Progenitor cell of endocrine pancreas (in vitro differentiated cells): ENCODE measurements at places on chromosomes 2 and 18. TPM values are rescaled to one million over a fixed set of nuclear protein-coding genes. Genes with fewer than 3 reads are reported as not detected.

The HJURP gene
- total RNA-seq, result 22.0 and 23.1 TPM in 2 replicates

The PLA2R1 gene
- total RNA-seq, result 1.3 and 1.7 TPM in 2 replicates

The GNAL gene
- total RNA-seq, result 10.0 and 10.5 TPM in 2 replicates

The SGPP2 gene
- 14.2 and 19.8 TPM in 2 replicates for total RNA-seq

The GEN1 gene
- 21.7 and 22.6 TPM in 2 replicates for total RNA-seq

The DNPEP gene
- 36.0 and 47.0 TPM in 2 replicates for total RNA-seq

The EHD3 gene
- 7.0 and 7.3 TPM in 2 replicates for total RNA-seq

The LPIN1 gene
- 18.3 and 23.5 TPM in 2 replicates for total RNA-seq

The CFC1 gene
- total RNA-seq, result 27.7 and 30.9 TPM in 2 replicates

DNA sequence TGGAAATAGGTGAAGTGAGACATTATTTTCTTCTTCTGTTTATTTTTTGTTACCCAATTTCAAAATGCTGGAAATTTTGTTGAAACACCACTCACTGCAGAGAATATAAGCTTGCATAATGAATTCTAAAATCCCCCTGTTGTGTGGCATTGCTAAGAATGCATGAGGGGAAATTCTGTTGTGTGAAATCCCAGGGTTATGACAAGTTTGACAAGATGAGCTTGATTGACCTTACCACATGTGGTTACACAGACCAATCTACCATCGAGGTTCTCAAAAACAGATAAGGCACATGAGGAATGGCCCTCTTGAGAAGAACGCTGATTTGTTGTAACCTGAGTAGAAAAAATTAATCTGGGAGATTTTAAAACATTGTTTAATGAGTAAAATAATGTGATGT is 261.6 kb upstream of the MMADHC start:
- H3K27ac ChIP-seq, result no peak overlapping the region
- no peak for DNase-seq
- H3K4me1 ChIP-seq, result no peaks in the 10 kb centered on the region
- H3K4me3 ChIP-seq, result no peak overlapping the region

DNA sequence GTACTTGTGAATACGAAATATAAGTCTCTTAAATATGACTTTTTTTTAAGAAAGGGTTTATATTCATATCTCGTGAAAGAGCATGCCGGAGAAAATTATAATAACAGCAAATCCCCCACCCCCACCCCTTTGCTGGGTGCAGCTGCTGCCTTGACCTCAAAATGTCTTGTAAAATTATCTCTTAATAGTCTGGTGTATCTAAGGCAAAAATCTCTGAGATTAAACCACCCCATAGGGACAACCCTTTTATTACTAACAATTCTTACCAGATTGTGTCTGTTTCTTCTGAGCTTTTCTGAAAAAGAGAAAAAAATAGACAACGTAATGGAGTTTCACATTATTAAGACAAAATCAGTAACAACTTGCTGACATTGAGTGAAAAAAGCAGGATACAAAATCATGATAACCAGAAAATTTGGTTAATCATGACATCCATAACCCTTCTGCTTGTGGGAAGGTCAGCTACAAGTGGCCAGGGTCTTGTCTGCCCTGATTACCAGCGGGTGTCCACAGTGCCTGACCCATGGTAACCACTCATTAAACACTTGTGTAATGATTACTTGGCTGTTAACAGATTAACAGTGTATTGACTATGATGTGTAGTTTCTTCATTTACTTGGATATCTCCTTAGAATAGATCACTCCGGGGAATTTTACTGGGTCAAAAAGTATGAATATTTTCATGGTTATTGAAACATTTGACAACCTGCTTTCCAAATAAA is 1.5 kb downstream of the STRADB start:
- H3K4me1 ChIP-seq, result peaks cover 33% of the 10 kb centered on the region
- peak overlapping the region; percentile 84 for H3K4me3 ChIP-seq
- peaks cover 3% of the 10 kb centered on the region for H3K36me3 ChIP-seq
- H3K27ac ChIP-seq, result peak overlapping the region; percentile 97
- no peak for DNase-seq

GRCh38 chr2:151344906-151345305 is 12.5 kb upstream of the TNFAIP6 start:
- DNase-seq, result no peak
- H3K4me1 ChIP-seq, result no peaks in the 10 kb centered on the region
- no peak overlapping the region for H3K27ac ChIP-seq

DNA sequence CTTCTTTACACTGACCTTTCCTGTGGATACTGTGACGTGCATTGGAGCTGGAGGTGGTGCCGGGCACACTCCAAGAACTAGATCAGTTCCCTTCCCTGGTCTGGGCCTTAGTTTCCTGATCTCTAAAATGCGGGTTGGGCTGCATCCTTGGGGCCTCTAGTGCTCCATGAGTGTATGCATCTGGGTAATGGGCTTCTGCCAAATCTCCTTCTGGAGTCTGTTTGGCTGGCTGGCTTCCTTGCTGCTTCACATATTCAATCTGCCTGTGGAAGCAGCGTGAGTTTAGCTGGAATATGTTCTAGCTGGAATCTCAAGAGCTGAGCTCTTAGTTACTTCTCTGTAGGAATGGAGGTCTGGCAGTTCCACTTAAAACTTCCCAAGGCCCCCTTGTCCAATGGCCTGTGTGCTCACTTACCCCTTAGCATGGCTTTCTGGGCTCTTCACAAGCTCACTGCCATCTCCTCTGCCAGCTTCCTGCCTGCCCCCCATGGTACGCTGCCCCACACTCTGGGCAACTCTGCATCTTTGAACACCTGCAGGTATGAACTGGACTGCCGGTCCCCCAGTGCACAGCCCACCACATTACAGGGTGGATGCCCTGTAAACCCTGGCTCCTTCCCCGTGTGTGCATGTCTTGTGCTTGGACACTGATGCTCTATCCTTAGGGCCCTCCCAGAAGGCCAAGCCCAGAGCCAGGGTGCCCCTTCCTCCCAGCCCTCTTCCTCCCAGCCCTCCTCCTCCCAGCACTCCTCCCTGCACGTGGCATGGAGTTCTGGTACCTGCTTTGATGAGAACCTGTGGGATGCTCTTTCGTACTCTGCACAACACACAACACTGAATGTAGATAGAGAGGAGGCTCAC is 103.6 kb upstream of the SMAD2 start:
- H3K4me1 ChIP-seq, result no peaks in the 10 kb centered on the region
- no peak overlapping the region for H3K4me3 ChIP-seq
- no peaks in the 10 kb centered on the region for H3K36me3 ChIP-seq
- DNase-seq, result no peak
- peaks cover 9% of the 10 kb centered on the region for H3K27me3 ChIP-seq

- no peaks in the 10 kb centered on the region for H3K27me3 ChIP-seq
- H3K4me1 ChIP-seq, result peaks cover 3% of the 10 kb centered on the region
- no peak for DNase-seq
Observed at GRCh38 chr18:40984856-40985255, 970.2 kb upstream of the PIK3C3 start.

- H3K36me3 ChIP-seq, result peaks cover 68% of the 10 kb centered on the region
- no peak overlapping the region for H3K27ac ChIP-seq
- H3K27me3 ChIP-seq, result no peaks in the 10 kb centered on the region
- no peaks in the 10 kb centered on the region for H3K4me1 ChIP-seq
Observed at GRCh38 chr2:61114147-61114546, 47.8 kb upstream of the C2orf74 start.

DNA sequence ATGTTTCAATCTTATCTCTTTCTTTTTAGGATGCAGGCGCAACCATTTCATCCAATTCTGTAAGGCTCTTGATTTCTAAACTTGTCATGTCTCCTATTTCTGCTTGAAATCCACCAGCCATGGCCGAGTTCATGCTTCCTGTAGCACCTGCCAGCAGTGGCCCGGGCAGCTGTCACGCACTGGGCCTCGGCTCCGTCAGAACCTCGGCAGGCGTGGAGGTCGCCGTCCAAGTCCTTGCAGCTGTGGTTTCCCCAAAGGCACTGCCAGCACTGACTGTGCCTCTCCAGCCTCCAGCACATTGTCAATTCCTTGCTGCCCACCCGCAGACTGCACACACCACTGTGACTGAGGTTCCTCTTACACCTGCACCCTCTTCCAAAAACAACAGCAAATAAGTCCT is 188.7 kb upstream of the SALL3 start:
- H3K27me3 ChIP-seq, result peaks cover 36% of the 10 kb centered on the region
- no peaks in the 10 kb centered on the region for H3K4me1 ChIP-seq
- H3K27ac ChIP-seq, result no peak overlapping the region
- H3K36me3 ChIP-seq, result no peaks in the 10 kb centered on the region
- no peak for DNase-seq

DNA sequence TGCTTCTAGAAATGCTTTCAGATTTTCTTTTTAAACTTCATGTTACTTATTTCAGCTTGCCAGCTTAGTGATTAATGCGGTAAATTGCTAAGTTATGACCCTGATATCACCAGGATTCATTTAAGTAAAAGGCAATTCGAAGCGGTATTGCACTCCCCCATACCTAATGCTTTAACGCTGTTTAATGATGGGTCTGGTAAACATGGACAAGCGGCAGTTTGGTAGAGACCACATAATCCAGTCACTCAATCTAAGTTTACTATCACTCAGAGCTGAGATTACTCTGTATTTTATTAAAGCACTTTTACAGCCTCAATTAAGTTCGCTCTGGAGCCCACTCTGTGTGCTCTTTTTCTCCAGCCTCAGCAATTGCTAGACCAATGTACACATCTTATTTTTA is 118.2 kb upstream of the SCN7A start:
- no peak for DNase-seq
- no peaks in the 10 kb centered on the region for H3K27me3 ChIP-seq
- no peak overlapping the region for H3K4me3 ChIP-seq
- peak overlapping the region; percentile 13 for H3K27ac ChIP-seq
- peaks cover 21% of the 10 kb centered on the region for H3K36me3 ChIP-seq
- H3K4me1 ChIP-seq, result peaks cover 41% of the 10 kb centered on the region

DNA sequence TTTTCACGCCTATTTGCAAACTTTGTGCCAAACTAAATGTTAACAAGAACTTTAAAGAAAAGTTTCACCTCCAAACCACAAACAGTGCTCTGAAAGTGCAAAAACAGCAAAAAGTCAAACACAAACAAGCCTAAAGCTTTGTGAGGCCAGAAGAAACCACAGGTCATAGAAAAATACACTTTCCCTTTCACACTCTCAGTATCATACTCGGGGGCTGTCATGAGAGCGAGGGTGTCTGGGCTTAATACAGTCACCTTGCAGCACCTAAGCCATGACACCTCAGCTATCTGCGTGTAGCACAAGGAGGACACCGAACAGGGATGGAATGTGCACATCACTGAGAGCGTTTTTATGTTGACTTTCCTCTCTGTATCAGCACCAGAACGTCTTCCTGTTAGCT is 26.6 kb upstream of the SEH1L start:
- no peaks in the 10 kb centered on the region for H3K27me3 ChIP-seq
- no peak for DNase-seq
- no peak overlapping the region for H3K27ac ChIP-seq

- H3K27ac ChIP-seq, result peak overlapping the region; percentile 98
- H3K4me1 ChIP-seq, result peaks cover 25% of the 10 kb centered on the region
- H3K36me3 ChIP-seq, result peaks cover 1% of the 10 kb centered on the region
- peaks cover 16% of the 10 kb centered on the region for H3K27me3 ChIP-seq
Observed at GRCh38 chr2:207531032-207531952, 1.5 kb downstream of the CREB1 start.

DNA sequence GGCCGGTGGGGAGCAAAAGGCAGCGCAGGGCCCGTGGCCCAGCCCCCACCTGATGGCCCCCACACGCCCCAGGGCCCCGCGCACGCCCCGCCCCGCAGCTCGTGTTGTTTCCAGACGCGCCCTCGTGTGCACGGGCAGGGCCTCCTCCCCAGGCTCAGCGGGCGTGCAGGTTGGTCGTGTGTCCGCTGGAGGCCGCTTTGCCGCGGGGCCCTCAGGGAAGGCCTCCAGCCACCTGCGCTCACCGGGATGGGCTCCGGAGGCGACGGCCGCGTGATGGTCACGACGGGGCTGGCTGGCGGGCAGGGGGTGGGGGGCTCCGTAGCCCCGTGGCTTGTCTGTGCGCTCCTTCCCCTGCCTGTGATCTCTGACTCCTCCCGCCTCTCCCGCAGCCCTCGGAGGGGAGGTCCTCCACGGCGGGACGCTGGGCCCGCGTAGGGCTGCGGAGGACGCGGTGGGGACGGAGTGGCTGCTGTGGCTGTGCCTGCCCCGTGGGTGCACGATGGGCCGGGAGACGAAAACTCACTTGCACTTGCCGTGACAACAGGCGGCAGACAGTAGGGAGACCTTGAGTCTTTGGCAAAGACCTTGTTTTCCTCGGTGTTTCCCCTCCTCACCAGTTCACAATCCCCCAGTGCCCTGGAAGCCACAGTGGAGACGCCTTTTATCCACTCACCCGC is 67.1 kb downstream of the RTP5 start:
- H3K27me3 ChIP-seq, result peaks cover 3% of the 10 kb centered on the region
- no peak for DNase-seq
- H3K4me3 ChIP-seq, result no peak overlapping the region
- peaks cover 3% of the 10 kb centered on the region for H3K4me1 ChIP-seq
- H3K36me3 ChIP-seq, result peaks cover 5% of the 10 kb centered on the region
- H3K27ac ChIP-seq, result no peak overlapping the region

DNA sequence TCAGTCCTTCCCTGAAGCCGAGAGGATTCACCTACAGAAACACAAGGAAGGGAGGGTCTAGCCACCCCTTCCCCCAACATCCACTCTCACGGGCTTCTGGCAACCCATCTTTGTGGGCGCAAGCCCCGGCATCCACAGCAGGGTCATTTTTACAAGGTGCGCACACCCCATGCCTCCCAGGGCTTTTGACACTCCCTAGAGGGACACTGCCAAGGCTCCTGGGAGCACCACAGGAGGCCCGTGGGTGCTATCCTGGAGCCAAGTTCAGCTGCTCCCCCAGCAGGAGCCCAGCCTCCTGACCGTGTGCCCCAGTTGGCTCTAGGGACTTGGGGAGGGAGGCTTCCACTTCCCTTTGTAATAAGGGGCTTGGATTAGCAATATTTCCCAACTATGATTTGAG is 251.6 kb downstream of the TNS1 start:
- DNase-seq, result no peak
- H3K4me1 ChIP-seq, result no peaks in the 10 kb centered on the region
- no peak overlapping the region for H3K27ac ChIP-seq
- no peaks in the 10 kb centered on the region for H3K36me3 ChIP-seq
- H3K4me3 ChIP-seq, result no peak overlapping the region
- peaks cover 23% of the 10 kb centered on the region for H3K27me3 ChIP-seq

DNA sequence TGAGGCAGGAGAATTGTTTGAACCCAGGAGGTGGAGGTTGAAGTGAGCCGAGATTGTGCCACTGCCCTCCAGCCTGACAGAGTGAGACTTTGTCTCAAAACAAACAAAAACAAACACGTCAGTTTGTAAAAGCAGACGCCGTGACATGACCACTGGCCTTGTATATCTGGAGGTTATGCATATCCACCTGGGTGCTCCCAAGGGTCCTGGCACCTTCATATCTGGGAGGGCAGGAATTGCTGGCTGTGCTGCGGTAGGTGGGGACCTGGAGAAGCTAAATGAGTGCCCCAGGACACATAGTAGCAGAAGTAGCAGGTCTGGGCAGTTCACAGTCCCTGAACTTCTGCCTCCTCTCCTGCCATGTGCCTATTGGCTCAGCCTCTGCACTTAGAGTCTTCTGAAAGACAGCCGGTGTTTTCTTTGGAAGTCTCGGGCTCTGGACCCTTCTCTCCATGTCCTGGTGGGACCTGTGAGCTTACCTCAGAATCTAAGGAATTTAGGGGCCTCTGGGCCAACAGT is 30.9 kb upstream of the IL1R2 start:
- no peak overlapping the region for H3K27ac ChIP-seq
- no peaks in the 10 kb centered on the region for H3K36me3 ChIP-seq
- no peak for DNase-seq
- H3K27me3 ChIP-seq, result peaks cover 7% of the 10 kb centered on the region
- H3K4me3 ChIP-seq, result no peak overlapping the region

- H3K4me1 ChIP-seq, result no peaks in the 10 kb centered on the region
- no peak overlapping the region for H3K4me3 ChIP-seq
- no peaks in the 10 kb centered on the region for H3K27me3 ChIP-seq
- DNase-seq, result no peak
Observed at GRCh38 chr2:25123682-25124081, 44.7 kb downstream of the POMC start.

- H3K4me1 ChIP-seq, result peaks cover 11% of the 10 kb centered on the region
- peaks cover 98% of the 10 kb centered on the region for H3K27me3 ChIP-seq
- no peak for DNase-seq
- peak overlapping the region; percentile 72 for H3K4me3 ChIP-seq
- no peaks in the 10 kb centered on the region for H3K36me3 ChIP-seq
Observed at GRCh38 chr2:118834901-118835745, 12.3 kb downstream of the EN1 start.
